Spleen (tissue), 13 donors: ENCODE measurements at places on chromosomes 13 and 19. TPM values are rescaled to one million over a fixed set of nuclear protein-coding genes. Genes with fewer than 3 reads are reported as not detected.

DNA sequence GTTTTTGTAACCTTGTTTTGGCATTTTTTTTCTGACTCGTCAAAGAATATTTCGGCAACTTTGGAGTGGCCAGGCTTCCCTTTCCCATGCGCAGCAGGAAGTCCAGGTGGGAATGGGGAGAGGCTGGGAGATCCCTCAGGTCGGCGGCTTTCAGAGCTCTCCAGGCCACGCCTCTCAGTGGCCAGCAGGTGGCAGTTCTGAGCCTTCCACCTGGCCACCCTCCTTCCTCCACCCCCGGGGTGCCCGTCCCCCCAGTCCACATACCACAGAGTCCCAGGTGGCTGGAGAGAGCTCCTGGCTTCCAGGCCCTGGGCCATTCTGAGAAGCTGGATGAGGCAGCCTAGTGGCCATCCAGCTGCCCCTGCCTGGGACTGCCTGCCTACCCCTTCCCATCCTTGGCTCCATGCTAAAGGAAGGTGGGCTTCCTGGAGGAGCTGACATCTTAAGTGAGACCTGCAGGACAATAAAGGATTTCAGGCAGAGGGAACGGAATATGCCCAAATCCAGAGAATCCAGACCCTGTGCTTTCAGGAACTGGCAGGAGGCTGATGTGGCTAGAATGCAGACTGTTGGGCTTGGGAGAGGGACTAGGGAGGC, 46.3 kb downstream of the CCNE1 start:
- DNase-seq = no peak

GRCh38 chr13:105655046-105655445, 880.4 kb downstream of the EFNB2 start:
- no peak for DNase-seq

DNA sequence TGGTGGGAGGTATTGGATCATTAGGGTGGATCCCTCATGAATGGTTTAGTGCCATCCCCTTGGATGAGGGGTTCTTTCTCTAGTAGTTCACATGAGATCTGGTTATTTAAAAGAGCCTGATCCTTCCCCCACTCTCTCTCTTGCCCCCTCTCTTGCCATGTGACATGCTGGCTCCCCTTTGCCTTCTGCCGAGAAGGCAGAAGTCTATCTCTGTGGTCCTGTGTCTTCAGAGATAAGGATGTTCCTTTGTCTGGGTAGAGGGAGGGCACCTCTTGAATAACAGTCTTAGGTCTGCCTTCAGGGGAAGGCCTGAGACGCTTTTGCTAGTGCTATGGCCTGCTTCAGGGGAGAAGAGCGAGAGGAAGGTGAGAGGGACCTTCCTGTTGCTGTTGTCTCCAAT, 2.0 kb upstream of the ZDHHC20 start:
- no peak for DNase-seq

- DNase-seq = no peak
These were observed 23.8 kb downstream of the TEX101 start for GRCh38 chr19:43438291-43439031.

- peak; percentile 22 for DNase-seq
These were observed 20.8 kb upstream of the C19orf12 start for GRCh38 chr19:29735829-29736228.

GRCh38 chr19:38656171-38656981, 8.9 kb downstream of the ACTN4 start:
- DNase-seq = no peak

Gene C13orf42
- total RNA-seq = not detected

DNA sequence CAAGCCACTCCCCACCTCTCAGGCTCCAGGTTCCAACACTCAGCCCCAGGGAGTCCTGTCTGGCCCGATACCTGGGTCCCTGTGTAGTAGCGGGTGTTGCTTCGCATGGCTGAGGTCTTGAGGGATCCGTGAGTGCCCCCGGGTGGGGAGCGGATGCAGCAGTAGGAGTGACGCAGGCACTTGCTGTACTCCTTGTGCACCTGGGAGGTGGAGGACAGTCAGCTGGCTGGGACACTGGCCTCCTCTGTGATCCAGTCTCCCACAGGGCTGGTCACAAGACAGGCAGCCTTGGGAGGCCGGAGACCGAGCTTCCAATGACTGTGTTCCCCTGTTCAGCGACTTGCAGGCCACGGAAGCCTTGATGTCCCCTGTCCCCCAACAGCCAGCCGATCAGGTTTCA, 16.3 kb upstream of the ASF1B start:
- no peak for DNase-seq

Gene TPTE2
- total RNA-seq = 0.30 TPM

GRCh38 chr13:90783273-90783672, 564.2 kb upstream of the MIR17HG start:
- DNase-seq = no peak

GRCh38 chr19:33523167-33523566, 1.6 kb upstream of the PEPD start:
- DNase-seq = no peak

DNA sequence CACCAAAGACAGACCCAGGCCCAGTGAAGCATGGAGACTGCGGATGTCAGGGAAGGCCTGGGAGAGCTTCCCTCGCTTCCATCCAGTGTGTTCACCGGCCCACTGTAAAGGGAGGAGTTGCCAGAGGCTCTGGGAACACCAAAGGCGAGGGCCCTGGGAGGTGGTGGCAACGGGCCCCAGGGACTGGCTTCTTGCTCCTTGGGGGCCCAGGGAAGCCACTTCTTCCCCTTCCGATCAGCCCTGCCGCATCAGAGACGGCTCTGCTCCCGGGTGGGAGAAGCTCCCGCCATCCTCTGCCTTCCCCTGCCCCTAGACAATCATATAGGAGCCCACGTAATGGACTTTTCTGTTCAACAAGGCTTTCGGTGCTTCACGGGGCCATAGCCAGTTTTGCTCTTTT, 83.4 kb upstream of the GPR183 start:
- no peak for DNase-seq

DNA sequence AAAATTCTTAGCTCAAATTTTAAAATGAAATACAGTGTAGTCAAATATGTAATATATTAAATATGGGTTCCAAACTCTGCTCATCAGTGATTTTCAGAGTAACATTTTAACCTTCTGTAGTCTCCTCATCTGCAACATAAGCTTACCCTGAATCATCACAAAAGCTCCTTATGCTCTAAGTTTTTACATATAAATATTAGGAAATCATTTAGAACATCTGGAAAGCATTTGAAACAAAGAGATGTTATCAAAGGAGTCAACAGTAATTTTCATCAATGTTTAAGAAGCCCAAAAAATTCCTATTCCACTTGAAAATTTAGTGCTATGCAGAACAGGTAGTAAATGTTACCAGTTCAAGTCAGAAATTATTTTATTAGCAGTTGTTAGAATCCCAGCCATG, 224.7 kb downstream of the DCT start:
- no peak for DNase-seq

GRCh38 chr13:32041429-32041828, 9.9 kb downstream of the FRY start:
- DNase-seq = no peak

DNA sequence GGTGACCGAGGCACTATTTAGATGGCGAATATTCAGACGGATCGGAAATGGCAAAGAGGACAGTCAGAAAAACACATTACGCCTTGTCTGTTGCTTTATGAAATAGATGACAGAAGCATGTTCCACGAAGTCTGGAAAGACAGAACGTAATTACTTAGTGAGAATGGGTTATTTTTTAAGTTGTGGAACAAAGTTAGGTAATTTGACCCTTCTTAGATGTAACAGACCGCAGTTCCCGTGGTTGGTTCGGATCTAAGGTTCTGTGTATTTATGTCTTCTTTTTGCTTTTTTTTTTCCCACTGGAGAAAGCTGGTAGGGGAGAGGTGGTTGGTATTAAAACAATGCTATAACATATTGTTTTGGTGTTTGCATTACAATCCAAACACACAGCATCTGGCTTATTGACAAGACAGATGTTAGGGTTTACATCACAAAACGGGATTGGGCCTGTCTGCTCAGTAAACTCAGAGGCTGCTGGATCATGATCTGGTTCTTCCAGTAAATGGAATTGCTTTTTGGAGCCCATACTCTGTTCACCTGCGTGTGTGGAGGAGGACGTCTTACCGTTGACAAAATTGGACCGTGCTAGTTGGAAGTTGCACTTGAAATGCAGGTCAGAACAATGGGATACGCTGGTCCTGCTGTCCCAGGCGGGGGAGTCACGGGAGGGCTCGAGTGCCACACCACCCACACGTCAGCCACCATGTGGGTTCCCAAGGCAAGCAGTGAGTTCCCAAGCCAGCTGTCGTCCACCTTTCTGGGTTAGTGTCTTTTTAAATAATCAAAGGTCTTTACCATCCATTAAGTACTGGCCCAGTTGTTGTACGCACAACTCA, 13.8 kb downstream of the ATP11A start:
- DNase-seq = peak; percentile 33

DNA sequence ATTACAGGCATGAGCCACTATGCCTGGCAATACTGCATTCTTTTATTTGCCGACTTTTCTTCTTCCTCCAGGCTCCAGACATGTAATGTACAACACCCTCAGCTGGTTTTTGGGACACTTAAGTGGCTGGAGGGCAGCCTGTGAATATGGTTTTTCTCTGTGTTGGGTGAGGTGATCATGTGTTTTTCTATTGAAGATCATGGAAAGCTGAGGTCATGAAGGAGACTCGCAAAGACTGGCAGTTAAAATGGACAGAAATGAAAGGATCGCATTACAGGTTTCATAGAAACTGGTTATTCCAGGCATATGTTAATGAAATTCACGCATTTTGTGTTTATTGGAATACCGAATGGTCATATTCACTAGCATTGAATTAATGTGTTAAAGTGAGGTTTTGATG, 85.2 kb upstream of the RNF113B start:
- no peak for DNase-seq

- no peak for DNase-seq
These were observed 243.7 kb downstream of the DNAJC15 start for GRCh38 chr13:43266936-43267615.

DNA sequence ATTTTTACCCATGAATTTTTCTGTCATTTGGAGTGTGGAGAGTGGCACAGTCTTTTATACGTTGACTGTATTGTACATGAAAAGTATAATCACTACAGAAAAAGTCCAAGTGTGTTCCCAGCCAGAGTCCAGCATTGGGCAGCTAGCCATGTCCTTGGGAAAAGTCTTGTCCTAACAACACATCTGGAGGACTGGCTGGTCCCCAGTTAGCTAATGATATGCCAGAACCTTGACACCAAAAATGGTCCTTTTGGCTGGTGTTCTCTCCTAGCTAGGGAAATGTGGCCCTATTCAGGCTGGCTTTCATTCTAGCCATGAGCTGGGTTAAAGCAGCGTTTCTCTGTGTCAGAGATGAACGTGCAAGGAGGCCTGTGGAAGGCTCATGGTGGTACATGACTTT, 98.9 kb downstream of the ESD start:
- no peak for DNase-seq

DNA sequence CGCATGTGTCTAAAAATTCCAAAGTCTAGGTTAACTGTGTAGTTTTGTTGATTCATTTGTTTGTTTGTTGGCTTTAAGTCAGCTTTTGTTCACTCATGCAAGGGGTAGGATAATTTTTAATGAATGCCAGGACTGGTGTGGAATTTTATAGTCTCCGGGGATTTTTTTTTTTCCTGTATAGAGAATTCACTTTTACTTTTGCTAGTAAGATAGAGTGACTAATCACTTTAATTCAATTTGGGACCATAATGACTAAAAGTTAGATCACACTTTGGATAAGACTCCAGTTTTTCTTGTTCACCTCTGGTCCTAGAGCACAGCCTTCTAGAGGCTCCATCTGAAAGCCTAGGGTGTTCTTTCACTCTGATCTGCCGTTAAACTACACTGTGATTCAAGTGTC, 1690.0 kb downstream of the PCDH9 start:
- DNase-seq = no peak

- no peak for DNase-seq
These were observed 3.5 kb downstream of the CDC37 start for GRCh38 chr19:10399878-10400277.

DNA sequence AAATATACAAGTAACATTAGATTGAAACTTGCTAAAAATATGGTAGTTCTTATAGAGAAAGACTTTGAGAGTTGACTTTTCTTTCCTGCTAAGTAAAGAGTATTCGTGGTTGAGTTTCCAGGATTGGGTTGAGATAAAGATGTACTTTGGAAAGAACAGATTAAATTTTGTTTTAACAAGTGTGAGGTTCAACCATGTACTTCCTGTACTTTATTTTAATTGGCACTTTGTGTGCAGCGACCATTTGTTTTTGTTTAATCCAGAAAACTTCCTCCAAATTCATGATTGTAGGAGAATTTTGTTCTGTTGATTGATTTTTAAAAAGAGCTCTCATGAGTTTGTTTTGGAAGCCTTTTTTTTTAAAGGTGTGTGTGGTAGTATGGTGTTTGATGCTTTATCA, 46.9 kb downstream of the PAN3 start:
- no peak for DNase-seq

DNA sequence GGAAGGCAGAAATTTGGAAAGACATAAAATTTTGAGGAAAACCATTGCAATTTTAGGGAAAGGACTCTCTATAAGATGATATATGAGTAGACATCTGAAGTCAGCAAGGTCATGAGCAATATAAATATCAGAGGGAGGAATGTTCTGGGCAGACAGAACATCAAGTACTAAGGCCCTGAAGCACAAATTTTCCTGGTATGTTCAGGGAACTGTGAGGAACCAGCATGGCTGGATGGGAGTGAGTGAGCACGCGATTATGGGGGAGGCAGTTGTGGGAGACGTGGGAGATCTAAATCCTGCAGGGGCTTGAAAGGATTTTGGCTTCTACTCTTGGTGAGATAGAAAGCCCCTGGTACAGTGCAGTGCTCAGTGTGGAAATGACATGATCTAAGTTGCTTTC, 112.0 kb downstream of the TBC1D4 start:
- DNase-seq = no peak

- DNase-seq = no peak
These were observed 7.9 kb downstream of the TUBA3C start for GRCh38 chr13:19173752-19174151.

- DNase-seq = no peak
These were observed 102.6 kb downstream of the DOCK9 start for GRCh38 chr13:98875146-98875729.

DNA sequence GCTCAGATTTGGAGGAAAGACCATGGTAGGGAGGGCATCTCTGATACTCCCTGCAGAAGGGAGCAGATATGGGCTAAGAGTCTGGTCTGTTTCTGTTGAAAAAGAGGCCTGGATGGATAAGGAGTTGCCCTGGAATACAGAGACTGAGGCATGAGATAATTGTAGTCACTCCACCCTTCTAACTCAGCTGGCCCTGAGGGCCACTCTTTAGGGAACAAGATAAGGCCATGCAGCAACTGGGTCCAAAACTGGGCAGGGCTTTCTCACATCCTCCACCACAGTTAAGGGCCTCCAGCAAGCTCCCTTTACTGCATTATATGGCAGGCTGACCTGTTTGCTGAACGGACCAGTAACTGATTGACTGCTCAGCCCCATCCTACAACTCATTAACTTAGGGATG, 1.3 kb downstream of the ZNF749 start:
- no peak for DNase-seq

DNA sequence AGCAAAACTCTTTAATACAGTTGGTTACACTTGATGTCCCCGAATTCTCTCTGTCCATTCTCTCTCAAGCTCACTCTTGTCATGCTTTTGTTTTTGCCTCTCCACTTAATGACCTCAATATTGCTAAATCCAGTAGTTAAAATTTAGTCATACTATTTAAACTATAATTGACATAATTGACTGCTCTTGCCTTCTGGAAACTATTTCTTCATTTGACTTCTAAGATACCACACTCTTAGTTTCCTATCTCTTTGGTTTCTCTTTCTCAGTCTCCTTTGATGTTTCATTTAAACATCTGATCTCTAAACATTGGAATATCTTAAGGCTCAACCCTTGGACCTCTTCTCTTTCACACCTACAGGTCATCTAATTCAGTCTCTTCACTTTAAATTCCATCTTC, 211.3 kb downstream of the COG6 start:
- DNase-seq = no peak

GRCh38 chr13:70324519-70324918, 216.3 kb upstream of the KLHL1 start:
- DNase-seq = no peak
